ENCODE measurements at places on chromosomes 3 and 15. TPM values are rescaled to one million over a fixed set of nuclear protein-coding genes. Genes with fewer than 3 reads are reported as not detected.
A peak's percentile ranks its signal among the peaks of the same experiment; 100 is the strongest.

CAMK2N2 gene
- 3.9 TPM for total RNA-seq

GRCh38 chr3:55341502-55342031 lies 145.5 kb downstream of the WNT5A start:
- no peak for DNase-seq
- H3K4me1 ChIP-seq, result peaks cover 24% of the 10 kb centered on the region
- H3K4me3 ChIP-seq, result no peak overlapping the region
- peak overlapping the region; percentile 28 for H3K27ac ChIP-seq

GRCh38 chr3:136731274-136731884 lies 20.8 kb downstream of the STAG1 start:
- no peaks in the 10 kb centered on the region for H3K27me3 ChIP-seq
- no peak for DNase-seq
- peaks cover under 1% of the 10 kb centered on the region for H3K36me3 ChIP-seq
- H3K27ac ChIP-seq, result no peak overlapping the region

ATP13A5 gene
- total RNA-seq, result not detected

DNA sequence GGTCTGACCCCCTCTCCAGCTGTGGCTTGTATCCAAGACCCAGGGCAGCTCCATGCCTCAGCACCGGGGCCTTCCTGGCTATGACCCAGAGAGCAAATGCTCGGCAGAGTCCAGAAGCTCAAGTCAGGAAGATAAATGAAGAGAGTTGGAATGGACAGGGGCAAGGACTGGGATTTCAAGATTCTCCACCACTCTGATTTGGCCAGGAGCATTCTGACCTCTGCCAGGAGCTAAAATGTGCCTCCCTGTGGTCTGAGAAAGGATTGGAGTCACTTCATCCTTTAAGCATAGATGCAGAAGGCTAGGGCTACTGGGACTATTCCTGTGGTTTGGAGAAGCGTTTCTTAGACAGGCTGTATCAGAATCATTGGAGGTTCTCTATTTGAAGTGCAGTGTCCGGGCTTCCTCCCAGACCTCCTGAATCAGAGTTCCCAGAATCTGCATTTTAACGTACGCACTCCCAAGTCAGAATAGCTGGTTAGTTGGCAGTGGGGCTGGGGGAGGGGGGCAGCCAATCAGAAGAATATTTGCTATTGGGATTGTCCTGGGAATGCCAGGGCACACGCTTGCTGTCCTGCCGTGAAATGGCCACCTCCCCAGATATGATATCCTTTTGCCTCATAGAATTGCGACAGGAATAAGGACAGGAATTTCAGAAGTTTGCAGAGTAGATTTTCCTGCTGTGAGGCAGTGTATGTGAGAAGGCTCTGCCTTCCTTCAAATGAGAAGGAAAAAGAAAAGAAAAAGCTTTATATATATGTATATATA lies 57.4 kb downstream of the HRH1 start:
- DNase-seq, result no peak
- no peaks in the 10 kb centered on the region for H3K27me3 ChIP-seq
- peak overlapping the region; percentile 78 for H3K27ac ChIP-seq
- H3K4me1 ChIP-seq, result peaks cover 86% of the 10 kb centered on the region

GRCh38 chr3:46094506-46094905 lies 67.2 kb upstream of the XCR1 start:
- no peak overlapping the region for H3K4me3 ChIP-seq
- no peaks in the 10 kb centered on the region for H3K36me3 ChIP-seq
- no peaks in the 10 kb centered on the region for H3K4me1 ChIP-seq
- no peak for DNase-seq
- no peak overlapping the region for H3K27ac ChIP-seq
- H3K27me3 ChIP-seq, result peaks cover 9% of the 10 kb centered on the region

GRCh38 chr15:51004103-51004551 lies 90.6 kb downstream of the TNFAIP8L3 start:
- DNase-seq, result no peak
- H3K4me1 ChIP-seq, result no peaks in the 10 kb centered on the region
- no peaks in the 10 kb centered on the region for H3K27me3 ChIP-seq
- H3K36me3 ChIP-seq, result peaks cover 38% of the 10 kb centered on the region

CYP8B1 gene
- total RNA-seq, result not detected

DNA sequence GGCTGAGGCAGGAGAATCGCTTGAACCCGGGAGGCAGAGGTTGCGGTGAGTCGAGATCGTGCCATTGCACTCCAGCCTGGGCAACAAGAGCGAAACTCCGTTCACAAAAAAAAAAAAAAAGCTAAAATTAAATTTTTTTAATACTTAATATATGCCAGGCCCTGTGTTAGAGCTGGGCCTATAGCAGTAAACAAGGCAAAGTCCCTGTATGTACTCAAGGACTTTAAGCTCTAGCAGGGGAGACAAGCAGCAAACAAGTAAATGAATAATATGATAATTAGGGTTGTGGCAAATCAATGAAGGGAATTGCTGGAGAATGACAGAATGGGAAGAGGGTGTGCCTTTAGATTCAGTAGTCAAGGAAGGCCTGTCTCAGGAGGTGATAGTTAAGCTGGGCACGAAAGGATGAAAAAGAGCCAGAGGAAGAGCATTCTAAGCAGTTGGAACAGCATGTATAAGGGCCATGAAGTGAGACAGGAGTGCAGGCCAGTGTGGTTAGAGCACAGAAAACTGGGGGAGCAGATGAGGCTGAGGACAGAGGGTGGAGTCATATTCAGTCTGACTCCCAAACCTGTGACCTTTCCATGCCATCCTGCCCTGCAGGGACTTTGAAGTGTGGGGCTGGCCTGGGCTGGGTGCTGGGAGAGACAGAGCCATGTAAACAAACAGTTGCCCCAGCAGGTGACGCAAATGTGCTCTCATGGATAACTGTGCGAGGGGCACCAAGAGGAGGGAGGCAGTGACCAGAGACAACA lies 6.6 kb upstream of the RAF1 start:
- DNase-seq, result no peak
- no peaks in the 10 kb centered on the region for H3K36me3 ChIP-seq
- no peak overlapping the region for H3K4me3 ChIP-seq
- no peaks in the 10 kb centered on the region for H3K4me1 ChIP-seq

SPATA12 gene
- not detected for total RNA-seq

- H3K4me3 ChIP-seq, result no peak overlapping the region
- peaks cover 23% of the 10 kb centered on the region for H3K4me1 ChIP-seq
- no peak for DNase-seq
- no peaks in the 10 kb centered on the region for H3K27me3 ChIP-seq
- peaks cover 1% of the 10 kb centered on the region for H3K36me3 ChIP-seq
These were observed 316.4 kb upstream of the CFAP20DC start for GRCh38 chr3:59366218-59366617.

All from chondrocyte (in vitro differentiated cells).